ENCODE measurements at places on chromosomes 16 and 17. TPM values are rescaled to one million over a fixed set of nuclear protein-coding genes. Genes with fewer than 3 reads are reported as not detected.

- DNase-seq = no peak
Observed at GRCh38 chr17:17426184-17426583, 50.6 kb upstream of the MED9 start.

DNA sequence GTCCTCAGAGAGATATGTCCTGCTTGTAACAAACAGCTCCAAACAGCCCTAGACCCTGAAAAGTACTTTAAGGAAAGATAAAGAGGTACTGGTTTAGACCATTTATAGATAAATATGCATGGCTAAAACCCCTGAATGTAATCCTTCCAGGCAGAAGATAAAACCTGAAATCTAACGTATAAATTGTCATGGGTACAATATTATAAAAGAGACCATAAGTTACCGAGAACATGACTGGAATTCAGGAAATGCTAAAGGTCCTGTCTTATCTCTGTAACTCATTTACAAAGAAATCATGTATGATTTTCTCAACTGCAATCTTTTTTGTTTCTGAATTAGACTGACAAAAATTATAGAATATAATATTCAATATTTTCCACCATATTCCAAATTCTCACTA lies 9.2 kb upstream of the KANSL1 start:
- no peak for DNase-seq

KRTAP17-1 gene
- total RNA-seq = not detected

TAC4 gene
- total RNA-seq = not detected

DNA sequence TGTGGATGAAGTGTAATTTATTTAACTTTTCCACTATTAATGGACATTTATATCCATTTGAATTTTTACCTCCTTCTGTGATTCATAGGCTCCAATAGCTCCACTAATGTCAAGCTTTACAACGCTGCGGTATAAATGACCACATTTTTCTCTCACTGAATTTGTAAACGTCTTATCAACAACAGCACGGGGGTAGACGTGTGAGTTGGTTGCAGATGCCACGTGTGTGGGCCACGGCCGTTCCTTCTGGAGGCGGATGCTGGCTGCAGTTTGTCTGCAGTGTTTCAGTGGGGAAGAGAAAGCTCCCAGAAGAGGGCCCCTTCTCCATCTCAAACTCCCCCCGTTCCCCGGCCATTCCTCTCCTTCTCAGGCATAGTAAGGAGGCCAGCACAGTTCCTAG lies 68.2 kb upstream of the XYLT1 start:
- DNase-seq = no peak

All from heart left ventricle (tissue), 16 donors.